Left renal pelvis (tissue), 4 donors: ENCODE measurements at places on chromosomes 2 and 18. TPM values are rescaled to one million over a fixed set of nuclear protein-coding genes. Genes with fewer than 3 reads are reported as not detected.

- DNase-seq: no peak
These were observed 53.1 kb downstream of the HPCAL1 start for GRCh38 chr2:10355471-10356438.

GRCh38 chr2:227623226-227623625, 5.9 kb downstream of the SCYGR4 start:
- no peak for DNase-seq

DNA sequence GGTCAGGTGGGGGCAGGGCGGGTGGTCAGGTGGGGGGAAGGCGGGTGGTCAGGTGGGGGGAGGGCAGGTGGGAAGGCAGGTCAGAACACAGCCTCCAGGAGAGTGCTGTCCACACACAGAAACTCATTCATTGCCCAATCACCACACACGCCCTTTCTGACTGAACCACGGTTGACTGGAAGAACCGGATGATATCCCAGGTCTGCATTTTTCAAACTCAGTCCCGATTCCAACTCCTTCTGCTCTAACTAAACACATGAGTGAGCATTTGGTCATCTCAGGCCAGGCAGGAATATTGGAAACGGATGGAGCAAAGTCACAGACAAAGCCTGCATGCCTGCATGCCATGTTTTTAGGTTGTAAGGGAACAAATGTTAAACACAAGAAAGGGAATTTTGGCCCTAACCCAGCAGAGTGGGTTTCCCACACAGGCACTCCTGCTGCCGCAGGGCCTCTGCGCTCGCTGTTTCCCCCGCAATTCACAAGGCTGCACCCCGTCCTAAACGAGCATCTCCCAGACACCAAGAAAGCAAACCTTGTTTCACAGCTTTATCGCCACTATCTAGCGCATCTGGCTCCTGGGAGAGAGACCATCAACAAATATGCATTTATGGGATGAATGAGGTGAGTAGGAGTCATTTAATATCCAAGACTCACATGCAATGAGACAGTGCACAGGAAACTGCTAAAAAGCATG, 100.1 kb downstream of the ZNF516 start:
- no peak for DNase-seq

DNA sequence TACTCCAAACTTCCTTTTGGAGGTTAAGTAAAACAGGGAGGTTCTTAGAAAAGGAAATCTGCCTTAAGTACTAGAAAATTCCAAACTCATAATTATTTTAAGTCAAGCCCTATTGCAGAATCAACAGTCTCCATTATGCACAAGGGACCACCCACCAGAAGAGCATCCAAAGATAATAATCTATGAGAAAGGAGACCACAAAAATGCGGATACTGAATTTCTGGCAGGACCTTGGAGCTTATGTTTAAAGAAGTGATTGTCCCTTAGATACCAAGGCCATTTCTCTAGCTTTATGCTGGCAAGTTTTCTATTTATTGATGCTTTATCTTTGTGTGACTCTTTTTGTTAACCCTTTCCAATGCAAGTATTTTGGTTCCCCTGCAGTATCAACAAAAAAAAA, 404.0 kb upstream of the MMADHC start:
- no peak for DNase-seq

DNA sequence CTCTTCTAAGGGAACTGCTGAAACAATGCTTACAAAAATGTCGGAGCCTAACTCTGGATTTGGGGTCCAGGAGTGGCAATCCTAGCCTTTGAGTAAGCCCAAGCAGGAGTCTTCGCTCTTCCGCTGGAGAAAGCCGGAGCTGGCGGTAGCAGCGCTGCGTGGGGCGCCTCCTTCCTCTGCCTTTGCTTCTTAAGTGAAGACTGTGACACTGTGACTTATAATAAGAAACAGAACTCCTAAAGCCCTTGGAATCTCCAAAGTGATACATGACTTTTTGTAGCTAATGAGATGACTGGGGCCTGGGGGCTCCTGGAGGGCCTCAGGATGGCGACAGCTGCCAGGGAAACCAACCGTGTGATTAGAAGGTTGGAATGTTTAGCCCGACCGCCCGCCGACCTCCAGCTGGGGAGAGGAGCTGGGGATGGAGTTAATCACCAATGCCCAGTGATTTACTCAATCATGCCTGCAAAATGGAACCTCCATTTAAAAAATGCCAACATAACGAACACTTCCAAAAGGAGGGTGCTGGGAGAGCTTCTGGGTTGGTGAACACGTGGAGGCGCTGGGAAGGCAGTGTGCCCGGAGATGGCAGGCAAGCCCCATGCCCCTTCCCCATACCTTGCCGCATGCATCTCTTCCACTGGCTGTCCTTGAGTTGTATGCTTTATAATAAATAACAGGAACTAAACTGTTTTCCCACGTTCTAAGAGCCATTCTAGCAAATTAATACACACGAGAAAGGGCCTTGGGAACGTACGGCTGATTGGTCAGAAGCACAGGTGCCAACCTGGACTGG, 29.0 kb upstream of the MAL start:
- DNase-seq: no peak

- DNase-seq: no peak
These were observed 179.1 kb upstream of the LYPD1 start for GRCh38 chr2:132849118-132849517.

- DNase-seq: no peak
These were observed 13.7 kb downstream of the CYB5A start for GRCh38 chr18:74278058-74278457.

DNA sequence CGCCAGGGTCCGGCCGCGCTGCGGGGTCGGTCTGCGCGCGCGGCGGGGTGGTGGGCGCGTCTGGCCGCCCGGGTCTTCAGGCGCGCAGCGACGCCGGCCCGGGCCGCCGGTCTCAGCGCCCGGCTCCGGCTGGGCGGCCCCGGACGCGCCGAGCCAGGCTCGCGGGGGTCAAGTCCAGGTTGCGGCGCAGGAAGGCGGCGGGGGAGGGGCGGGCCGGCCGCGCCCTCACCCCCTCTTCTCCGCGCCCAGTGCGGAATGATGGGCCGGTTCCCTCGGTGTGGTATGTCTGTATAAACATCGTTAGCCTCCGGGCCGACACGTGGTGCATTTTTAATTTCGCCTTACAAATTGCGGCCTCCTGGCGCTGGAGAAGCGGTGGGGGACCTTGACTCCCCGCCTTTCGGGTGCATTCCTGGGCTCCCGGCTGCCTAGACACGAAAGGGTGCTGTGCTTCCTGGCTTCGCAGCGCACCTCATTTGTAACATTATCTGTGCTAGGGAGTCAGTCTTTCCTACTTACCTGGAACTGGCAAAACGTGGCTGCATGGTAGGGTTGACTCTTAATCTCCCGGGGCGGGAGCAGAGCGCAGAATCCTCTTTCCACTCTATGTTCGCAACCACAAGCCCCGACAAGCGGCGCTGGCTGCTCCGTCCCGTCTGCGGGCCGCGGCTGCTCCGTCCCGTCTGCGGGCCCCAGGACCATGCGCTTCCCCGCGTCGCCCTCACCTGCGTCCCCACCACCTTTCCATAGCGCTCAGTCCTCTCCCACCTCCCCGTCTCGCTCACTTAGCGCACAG, 69.0 kb downstream of the CTAGE1 start:
- no peak for DNase-seq

DNA sequence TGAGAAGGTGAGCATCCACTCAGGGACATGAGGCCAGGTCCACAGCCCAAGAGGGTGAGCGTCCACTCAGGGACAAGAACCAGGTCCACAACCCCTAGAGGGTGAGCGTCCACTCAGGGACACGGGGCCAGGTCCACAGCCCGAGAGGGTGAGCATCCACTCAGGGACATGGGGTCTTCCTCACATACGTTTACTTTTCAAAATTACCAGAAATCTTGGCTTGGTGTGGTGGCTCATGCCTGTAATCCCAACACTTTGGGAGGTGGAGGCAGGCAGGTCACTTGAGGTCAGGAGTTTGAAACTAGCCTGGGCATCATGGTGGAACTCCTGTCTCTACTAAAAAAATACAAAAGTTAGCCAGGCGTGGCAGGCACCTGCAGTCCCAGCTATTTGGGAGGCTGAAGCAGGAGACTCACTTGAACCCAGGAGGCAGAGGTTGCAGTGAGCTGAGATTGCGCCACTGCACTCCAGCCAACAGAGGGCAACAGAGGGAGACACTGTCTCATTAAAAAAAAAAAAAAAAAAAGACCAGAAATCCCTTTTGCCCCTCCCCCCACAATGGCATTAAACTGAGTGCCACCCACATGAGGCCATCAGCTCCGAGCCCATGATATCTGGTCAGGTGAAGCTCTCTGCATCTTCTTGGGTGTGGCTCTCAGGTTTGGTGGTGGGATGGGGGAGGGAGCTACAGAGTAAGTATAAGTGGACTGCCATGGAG, 9.0 kb upstream of the MBP start:
- no peak for DNase-seq

DNA sequence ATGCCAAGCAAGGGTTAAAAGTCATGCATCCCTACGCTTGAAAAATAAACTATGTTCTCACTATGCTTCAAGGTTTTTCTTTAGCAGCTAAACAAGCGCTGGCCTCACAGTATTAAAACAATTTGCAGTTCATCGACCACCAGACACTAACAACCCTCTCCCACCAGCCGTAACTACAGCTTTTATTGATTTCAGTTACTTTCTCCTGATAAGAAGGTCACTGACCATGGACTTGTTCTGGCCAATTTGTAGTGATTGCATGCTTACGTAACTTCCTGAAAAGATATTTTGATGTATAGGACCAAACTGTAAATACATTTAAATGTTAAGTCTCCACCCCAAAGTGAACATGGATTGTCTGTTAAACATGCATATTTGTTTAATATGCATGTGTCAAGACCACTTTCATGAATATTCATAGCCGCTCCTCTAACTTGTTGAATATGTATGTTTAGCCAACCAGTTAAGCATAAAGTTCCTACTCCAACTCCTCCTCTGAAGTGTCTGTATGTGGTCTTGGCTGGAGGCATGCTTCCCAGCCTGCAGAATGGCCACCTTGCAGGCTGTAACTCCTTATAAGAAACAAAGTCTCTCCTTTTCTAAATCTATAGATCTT, 1.7 kb upstream of the THOC1 start:
- no peak for DNase-seq

G6PC2 gene
- not detected for polyA plus RNA-seq

WDR35 gene
- 21.2 TPM for polyA plus RNA-seq

FN1 gene
- 344 TPM for polyA plus RNA-seq

GLI2 gene
- 8.0 TPM for polyA plus RNA-seq

CNRIP1 gene
- 28.5 TPM for polyA plus RNA-seq
